Stimulated activated naive CD4-positive, alpha-beta T cell (primary cell): ENCODE measurements at places on chromosomes 11 and 22.

DNA sequence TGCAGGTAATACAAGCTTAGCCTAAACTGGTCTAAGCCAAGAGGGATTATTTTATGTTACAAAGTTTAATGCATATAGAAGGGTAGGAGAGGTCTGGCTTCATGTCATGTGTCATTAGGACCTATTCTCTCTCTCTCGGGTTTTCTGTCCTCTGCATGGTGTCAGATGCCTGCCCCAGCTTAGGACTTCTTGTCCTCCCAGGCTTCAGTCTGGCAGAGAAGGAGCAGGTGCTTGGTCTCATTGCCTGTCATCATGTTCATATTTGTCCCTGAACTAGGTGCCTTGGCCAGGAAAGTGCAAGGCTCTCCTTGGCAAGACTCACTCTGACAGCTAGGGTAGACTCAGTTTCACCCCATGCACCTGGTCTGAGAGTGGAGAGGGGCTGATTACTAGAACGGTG, 126.3 kb downstream of the ADAMTS15 start:
- DNase-seq: no peak

- no peak for DNase-seq
Measured at GRCh38 chr11:96986516-96986915, 596.7 kb downstream of the JRKL start.

- DNase-seq: no peak
Measured at GRCh38 chr11:107438148-107438547, 19.5 kb downstream of the CWF19L2 start.

DNA sequence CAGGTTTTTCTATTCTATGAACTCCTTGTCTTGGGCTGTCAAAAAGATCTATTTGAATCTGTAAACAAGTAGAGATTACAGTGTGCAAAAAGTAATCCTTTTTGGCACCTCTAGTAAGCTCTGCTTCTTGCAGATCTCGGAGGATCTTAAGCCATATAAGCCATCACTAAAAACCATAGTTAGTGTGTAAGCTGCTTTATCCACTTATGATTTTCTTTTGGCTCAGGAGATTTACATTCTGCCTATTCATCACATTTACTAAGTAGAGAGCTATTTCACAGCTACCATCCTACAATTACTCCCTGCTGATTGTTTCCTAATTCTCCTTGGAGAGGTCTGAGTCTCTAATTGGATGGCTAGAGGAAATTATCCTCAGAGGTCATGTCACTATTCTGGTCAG, 385.7 kb downstream of the AASDHPPT start:
- no peak for DNase-seq

DNA sequence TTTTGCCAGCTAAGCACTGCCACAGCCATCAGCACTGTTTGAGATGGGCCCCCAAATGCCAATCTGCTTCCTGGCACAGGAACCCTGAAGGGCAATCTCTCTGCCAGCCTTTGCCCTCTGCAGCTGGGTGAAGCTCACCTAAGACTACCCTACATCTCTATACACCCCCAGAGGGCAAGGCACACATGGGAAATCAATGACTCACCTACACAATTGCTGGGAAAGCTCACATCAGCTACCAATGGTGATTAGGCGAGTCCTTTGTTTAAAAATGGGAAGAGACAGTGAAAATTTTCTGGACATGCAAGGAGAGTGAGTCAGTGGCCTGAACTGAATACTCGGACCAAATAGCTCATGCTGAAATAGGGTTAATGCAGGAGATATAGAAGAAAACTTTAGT, 12.6 kb upstream of the PRDM11 start:
- DNase-seq: no peak

DNA sequence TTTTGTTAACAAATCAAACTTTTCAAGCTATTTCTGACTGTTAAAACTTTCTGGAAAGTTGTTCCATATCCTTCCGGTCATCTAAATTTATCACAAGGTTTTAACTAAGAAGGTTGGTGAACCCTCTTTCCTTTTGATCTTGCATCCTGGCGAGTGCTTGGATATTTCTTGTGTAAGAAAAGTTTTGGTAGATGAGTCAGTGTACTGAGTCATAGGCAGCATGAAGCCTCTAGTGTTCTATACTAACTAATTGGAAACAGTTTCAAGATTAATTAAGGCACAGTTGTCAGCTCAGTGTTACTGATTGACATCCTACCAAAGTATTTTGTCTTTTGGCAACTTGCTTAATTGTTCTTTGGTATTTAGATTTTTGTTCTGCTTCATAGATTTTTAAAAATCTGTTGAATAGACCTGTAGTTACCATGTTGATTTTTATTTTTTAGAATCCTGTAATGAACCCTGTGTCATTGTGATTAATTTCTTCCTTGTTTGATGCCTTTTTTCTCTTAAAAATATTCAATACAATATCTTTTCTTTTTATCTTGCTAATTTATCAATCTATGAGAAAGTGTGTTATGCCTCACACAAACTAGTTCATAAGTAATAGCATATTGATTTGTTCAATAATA, 38.0 kb downstream of the METTL15 start:
- DNase-seq: no peak

GRCh38 chr11:134647066-134647743, 235.2 kb upstream of the B3GAT1 start:
- DNase-seq: no peak

DNA sequence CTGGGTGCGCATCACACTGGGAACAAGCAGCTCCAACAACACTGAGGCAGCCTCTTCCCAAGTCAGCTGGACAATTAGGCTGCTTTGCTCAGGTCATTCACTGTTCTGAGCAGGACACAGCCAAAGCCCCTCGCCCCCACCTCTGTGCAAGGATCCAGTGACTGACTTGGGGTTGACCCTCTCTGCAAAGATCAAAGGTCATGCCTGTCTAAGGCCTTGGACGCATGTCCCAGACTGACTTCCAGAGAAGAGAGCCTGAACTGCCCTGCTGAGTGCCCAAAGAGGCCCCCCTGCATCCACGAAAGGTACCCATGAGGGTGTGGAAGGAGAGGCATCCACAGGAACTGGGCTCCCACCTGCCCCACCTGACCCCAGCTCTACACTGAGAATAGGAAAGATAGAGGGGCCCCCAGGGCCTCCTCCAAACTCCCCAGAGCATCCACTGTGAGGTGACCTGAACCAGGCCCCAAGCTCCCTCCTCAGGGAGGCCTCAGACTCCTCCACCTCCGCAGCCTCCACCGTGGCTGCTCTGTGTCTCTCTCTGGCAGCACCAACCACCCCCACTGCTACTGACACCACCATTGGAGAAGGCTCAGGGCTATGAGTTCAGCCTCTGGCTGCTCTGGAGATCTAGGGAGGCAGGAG, 53.5 kb downstream of the IGLL5 start:
- no peak for DNase-seq

- DNase-seq: peak; percentile 48
Measured at GRCh38 chr11:3905080-3905953, 49.9 kb downstream of the STIM1 start.

GRCh38 chr11:125457814-125458343, 38.2 kb downstream of the FEZ1 start:
- no peak for DNase-seq

- no peak for DNase-seq
Measured at GRCh38 chr11:12801976-12802375, 127.8 kb downstream of the TEAD1 start.

DNA sequence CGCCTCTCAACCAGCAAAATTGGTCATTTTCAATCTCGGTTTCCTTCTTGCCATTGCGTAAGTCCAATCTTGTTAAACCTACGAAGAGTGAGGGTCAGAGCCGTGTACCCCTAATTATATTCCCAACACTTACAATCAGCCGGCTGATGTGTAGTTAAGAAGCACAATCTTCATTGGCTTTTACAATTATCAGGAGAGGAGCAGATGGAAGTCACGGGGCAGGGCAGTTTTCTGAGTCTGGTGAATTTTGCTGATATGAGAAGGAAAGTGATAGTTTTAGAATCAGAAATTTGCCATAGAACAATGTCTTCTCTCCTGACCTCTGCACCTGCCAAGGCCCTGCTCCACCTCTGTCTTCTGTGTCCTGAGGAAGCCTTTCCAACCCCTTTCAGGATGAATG, 35.0 kb upstream of the ATXN10 start:
- DNase-seq: no peak

GRCh38 chr22:45413368-45414211, at the start of the genes RIBC2 and SMC1B:
Gene RIBC2 (plus strand): TSS chr22:45413693. CDS start chr22:45413887, 194 bp downstream.
Gene SMC1B (minus strand): TSS chr22:45413599. CDS start chr22:45413567, 32 bp downstream.
- peak; percentile 84 for DNase-seq

GRCh38 chr11:26439854-26440253, 107.9 kb downstream of the ANO3 start:
- DNase-seq: no peak
